Mesenchymal stem cell (in vitro differentiated cells and primary cell): ENCODE measurements at places on chromosomes 5 and 9.

DNA sequence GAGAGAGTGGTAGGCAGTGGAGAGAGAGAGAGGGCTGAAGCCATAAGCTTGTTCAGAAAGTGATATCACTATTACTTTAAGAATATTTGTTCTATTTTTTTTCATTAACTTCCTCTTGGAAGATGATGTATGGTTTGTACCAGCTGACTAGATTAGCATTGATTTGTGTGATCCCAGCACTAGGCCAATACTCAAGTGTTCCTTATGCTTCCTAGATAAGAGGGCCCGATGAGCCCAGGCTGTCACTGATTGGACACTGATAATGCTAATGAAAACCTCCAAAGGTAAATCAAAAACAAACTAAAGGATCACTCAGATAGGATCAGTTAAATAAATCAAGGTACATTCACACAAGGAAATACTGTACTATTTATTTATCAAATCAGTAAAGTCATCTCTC lies 52.7 kb upstream of the OTULINL start:
- H3K27ac ChIP-seq = no peak overlapping the region
- no peaks in the 10 kb centered on the region for H3K4me1 ChIP-seq
- no peaks in the 10 kb centered on the region for H3K36me3 ChIP-seq

DNA sequence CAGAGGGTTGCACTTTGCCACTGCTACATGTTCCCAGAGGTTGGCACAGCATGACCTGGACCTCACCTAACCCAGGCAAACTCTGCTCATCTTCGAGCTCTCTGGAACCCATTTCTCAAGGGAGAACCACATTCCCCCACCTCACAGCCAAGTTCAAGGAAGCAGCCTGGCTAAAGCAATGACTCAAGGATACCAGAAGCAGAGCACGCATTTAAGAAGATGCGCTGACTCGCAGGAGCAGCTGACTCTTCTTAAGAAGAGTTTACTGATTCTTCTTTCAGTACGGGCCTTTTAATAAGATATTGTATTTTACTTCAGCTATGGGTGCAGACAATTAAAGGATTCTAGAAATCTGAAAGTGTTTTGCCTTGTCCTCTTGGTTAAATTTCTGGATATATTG lies 4.1 kb upstream of the SEMA5A start:
- peaks cover 24% of the 10 kb centered on the region for H3K36me3 ChIP-seq
- peaks cover 11% of the 10 kb centered on the region for H3K4me1 ChIP-seq
- no peaks in the 10 kb centered on the region for H3K27me3 ChIP-seq
- peak; percentile 52 for DNase-seq
- no peak overlapping the region for H3K27ac ChIP-seq

DNA sequence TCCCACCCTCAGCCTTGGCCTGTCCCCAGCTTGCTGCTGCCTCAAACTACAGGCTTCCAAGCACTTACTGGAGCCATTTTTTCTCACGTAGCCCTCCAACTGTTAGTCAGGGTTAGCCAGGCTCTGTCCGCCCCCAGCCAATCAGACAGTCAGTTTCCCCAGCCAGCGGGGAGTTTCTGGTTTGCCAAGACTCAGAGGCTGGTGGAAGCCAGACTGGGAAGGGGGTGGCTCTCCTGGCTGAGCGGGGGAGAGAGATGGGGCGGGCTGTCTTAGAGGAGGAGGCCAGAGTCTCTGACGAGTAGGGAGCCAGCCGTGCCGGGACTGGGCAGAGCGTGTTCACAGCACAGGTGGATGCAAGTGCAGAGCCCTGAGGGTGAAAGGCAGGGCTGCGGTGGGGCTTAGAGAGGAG lies 15.3 kb downstream of the PROP1 start:
- H3K4me1 ChIP-seq = no peaks in the 10 kb centered on the region
- no peak overlapping the region for H3K4me3 ChIP-seq
- no peak overlapping the region for H3K27ac ChIP-seq
- no peaks in the 10 kb centered on the region for H3K36me3 ChIP-seq
- H3K27me3 ChIP-seq = peaks cover 50% of the 10 kb centered on the region

DNA sequence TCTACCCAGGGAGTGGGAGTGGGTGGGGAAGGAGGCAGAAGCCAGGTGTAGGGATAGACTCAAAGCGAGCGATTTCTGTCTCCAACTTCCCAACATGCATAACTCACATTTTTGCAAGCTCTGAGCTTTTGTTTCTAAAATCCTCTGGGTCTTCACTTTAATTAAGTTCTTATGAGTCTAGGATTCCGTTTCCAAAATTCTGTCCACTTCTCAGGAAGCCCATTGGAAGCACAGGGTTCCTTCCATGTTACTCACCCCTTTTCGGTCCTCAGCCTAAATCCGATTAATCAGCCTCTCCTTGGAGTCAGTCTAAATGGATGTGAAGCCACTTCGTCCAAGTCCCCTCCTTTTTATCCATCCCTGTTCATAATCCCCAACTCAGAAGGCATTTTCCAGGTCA lies 1.4 kb downstream of the GPX3 start:
- DNase-seq = no peak
- no peaks in the 10 kb centered on the region for H3K27me3 ChIP-seq
- H3K36me3 ChIP-seq = peaks cover 28% of the 10 kb centered on the region
- H3K4me1 ChIP-seq = peaks cover 21% of the 10 kb centered on the region

DNA sequence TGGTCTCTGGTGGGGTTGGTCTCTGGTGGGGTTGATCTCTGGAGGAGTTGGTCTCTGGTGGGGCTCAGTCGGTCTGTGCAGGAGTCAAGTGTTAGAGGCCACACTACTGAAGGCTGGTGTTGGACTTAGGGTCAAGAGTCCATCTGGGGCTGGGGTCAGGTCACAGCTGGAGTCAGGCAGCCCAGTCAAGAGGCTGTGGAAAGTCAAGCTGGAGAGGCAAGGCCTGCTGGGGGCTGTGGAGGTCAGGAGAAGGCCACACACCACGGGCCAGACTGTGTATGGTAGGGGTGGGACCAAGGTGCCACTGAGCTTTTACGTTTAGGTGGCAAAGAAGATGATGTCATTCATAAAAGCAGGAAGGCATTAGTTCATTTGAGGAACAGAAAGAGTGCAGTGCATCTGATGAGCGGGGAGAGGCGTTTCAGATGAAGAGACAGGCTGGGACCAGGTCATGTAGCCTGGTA lies 16.7 kb upstream of the CD74 start:
- no peaks in the 10 kb centered on the region for H3K27me3 ChIP-seq
- H3K36me3 ChIP-seq = no peaks in the 10 kb centered on the region
- DNase-seq = no peak
- H3K4me1 ChIP-seq = peaks cover 4% of the 10 kb centered on the region
- no peak overlapping the region for H3K27ac ChIP-seq
- no peak overlapping the region for H3K4me3 ChIP-seq

GRCh38 chr9:4902135-4902475 lies 83.0 kb upstream of the JAK2 start:
- peaks cover 13% of the 10 kb centered on the region for H3K4me1 ChIP-seq
- no peak overlapping the region for H3K27ac ChIP-seq
- H3K36me3 ChIP-seq = no peaks in the 10 kb centered on the region
- H3K4me3 ChIP-seq = no peak overlapping the region

DNA sequence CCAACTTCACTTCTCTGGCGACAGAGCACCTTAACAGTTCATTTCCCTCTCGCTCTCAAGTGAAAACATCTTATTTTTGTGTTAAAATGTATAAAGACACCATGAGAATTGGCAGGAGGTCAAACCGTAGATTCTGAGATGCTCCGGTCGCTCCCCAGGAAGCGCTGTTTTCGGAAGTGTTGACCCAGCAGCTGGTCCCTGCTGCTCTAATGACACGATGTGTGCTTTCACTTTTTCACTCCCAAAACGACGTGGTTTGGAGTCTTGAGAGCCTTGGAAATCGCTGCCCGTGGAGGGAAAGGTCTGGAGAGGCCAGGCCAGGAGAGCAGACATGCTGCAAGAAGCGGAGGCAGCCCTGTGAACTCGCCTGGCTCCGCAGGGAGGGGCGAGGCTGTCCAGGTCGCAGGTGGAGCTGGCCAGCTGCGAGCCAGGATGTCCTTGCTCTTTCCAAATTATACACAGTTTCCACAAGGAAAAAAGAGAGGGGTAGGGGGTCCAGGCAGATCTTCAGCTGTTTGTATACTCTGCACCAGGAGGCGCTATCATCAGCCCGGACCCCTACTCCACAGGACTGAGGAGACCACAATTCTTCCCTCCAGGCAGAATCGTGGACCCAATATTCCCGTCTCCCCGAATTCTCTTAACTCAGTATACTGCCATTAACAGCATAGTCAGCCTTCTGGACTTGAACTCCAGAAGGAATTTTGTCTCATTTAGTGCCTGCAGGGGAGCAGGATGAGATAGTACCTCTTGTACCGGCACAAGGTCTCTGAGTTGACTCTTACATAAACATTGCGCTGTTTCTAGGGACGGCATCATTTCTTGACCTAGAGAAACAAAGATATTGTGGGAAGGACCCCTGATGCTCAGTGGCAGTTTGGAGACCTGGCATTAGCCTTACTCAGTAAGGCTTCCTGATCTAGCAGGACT lies 248.6 kb upstream of the ANKRD55 start:
- peak; percentile 71 for DNase-seq
- H3K36me3 ChIP-seq = no peaks in the 10 kb centered on the region
- H3K4me1 ChIP-seq = peaks cover 13% of the 10 kb centered on the region
- peak overlapping the region; percentile 8 for H3K27ac ChIP-seq
- H3K4me3 ChIP-seq = peak overlapping the region; percentile 58
- no peaks in the 10 kb centered on the region for H3K27me3 ChIP-seq

GRCh38 chr5:115736690-115737005 lies 79.8 kb downstream of the CDO1 start:
- H3K4me1 ChIP-seq = no peaks in the 10 kb centered on the region
- DNase-seq = no peak
- peaks cover 4% of the 10 kb centered on the region for H3K27me3 ChIP-seq
- H3K27ac ChIP-seq = no peak overlapping the region
- no peak overlapping the region for H3K4me3 ChIP-seq

- H3K27me3 ChIP-seq = no peaks in the 10 kb centered on the region
- no peaks in the 10 kb centered on the region for H3K4me1 ChIP-seq
- no peak overlapping the region for H3K27ac ChIP-seq
- no peak overlapping the region for H3K4me3 ChIP-seq
- DNase-seq = no peak
- H3K36me3 ChIP-seq = no peaks in the 10 kb centered on the region
These were observed 174.7 kb upstream of the NREP start for GRCh38 chr5:111931655-111932054.

DNA sequence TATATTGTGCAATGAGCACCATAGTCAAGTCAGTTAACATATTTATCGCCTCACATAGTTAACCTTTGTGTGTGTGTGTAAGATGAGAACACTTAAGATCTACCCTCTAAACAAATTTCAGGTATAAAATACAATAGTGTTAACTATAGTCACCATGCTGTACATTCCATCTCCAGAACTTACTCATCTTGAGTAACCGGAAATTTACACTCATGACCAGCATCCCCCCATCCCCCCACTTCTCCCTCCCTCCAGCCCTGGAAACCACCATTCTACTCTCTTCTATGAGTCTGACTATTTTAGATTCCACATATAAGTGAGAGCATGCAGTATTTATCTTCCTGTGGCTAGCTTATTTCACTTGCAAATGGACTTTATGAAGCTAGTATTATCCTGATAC lies 40.3 kb downstream of the ZNF354A start:
- H3K4me1 ChIP-seq = no peaks in the 10 kb centered on the region
- H3K27me3 ChIP-seq = no peaks in the 10 kb centered on the region
- no peak overlapping the region for H3K27ac ChIP-seq
- DNase-seq = no peak
- H3K4me3 ChIP-seq = no peak overlapping the region

- no peaks in the 10 kb centered on the region for H3K4me1 ChIP-seq
- no peak overlapping the region for H3K4me3 ChIP-seq
- H3K36me3 ChIP-seq = no peaks in the 10 kb centered on the region
- no peak overlapping the region for H3K27ac ChIP-seq
These were observed 500.2 kb upstream of the CDH6 start for GRCh38 chr5:30693326-30693725.

GRCh38 chr9:126612813-126613641 lies 701 bp upstream of the LMX1B start:
- H3K27me3 ChIP-seq = peaks cover 85% of the 10 kb centered on the region
- DNase-seq = no peak
- no peaks in the 10 kb centered on the region for H3K36me3 ChIP-seq
- peaks cover 32% of the 10 kb centered on the region for H3K4me1 ChIP-seq
- H3K27ac ChIP-seq = no peak overlapping the region
- no peak overlapping the region for H3K4me3 ChIP-seq

- no peak overlapping the region for H3K4me3 ChIP-seq
- H3K4me1 ChIP-seq = no peaks in the 10 kb centered on the region
- H3K27ac ChIP-seq = no peak overlapping the region
These were observed 216.4 kb downstream of the CDH10 start for GRCh38 chr5:24428345-24428744.

DNA sequence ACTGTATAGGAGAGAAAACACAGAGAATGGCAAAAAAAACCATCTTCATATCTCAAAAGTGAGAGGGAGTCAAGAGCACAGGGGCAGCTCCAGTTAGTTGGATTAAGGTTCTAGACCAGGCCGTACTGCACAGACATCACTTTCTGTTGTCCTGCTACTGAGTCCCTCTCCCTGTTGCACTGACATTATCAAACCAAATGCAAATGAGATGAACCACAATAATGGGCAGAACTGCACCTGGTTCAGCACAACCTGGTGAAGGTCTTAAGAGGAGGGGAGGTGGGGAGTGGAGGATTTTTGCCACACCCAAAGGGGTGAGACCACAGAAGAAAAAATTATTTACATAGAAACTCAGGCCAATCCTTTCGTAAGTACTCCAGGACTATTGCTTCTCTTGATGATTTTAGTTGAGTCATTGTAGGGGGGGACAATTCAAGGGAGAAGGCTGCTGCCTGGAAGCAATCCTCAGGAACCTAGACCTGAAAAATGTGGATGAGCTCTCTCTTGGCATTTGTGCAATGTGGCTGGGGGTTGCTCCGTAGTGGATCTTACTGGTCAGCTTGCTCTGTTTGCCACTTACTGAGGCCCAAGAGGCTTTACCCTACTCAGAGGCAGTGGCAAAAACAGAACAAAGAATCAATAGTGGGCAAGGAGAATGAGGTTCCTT lies 94.5 kb upstream of the PPP1R2B start:
- no peaks in the 10 kb centered on the region for H3K27me3 ChIP-seq
- no peak overlapping the region for H3K27ac ChIP-seq
- no peak for DNase-seq
- H3K36me3 ChIP-seq = no peaks in the 10 kb centered on the region
- no peak overlapping the region for H3K4me3 ChIP-seq

DNA sequence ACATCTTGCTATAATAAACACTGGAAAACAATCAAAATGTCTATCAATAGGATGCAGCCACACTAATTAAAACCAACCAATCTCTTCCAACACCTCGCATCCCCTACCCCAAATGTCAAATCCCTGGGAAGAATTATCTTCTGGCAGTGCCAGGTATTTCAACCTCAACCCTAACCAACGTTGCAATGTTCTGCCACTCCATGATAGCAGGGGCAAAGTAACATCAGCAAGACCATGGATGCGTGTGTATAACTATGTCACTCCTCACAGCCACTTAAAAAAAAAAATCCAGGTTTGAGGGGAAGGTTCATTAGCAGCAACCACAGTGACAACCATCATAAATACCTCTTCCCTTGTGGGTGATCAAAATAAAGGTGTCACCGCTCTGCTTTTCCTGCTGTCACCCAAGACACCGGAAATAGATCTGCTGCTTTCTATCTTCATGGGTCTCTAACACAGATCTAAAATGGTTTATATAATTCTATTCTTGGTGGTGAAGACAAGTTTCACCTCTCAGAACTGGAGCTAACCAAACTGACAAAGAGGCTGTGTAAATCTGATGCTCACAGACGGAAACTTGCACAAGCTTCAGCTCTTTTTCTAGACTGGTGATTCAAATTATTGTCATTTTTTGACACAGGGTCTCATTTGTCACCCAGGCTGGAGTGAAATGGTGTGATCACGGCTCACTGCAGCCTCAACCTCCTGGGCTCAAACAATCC lies 9.9 kb downstream of the HSPA9 start:
- H3K36me3 ChIP-seq = peaks cover 95% of the 10 kb centered on the region
- no peak overlapping the region for H3K4me3 ChIP-seq
- no peak for DNase-seq
- H3K27me3 ChIP-seq = no peaks in the 10 kb centered on the region

- peaks cover 93% of the 10 kb centered on the region for H3K36me3 ChIP-seq
- H3K27me3 ChIP-seq = no peaks in the 10 kb centered on the region
- no peak overlapping the region for H3K4me3 ChIP-seq
- no peak for DNase-seq
These were observed 33.1 kb downstream of the ANP32B start for GRCh38 chr9:98016137-98016680.
